T follicular helper cell (primary cell): ENCODE measurements at places on chromosomes 4 and X.

- no peak for DNase-seq
Observed at GRCh38 chrX:136189222-136189621, 41.9 kb downstream of the FHL1 start.

GRCh38 chr4:118834960-118835569 is 861 bp downstream of the SEC24D start:
- peak; percentile 11 for DNase-seq

GRCh38 chrX:68498044-68498507 is 775 bp upstream of the YIPF6 start:
- no peak for DNase-seq

- no peak for DNase-seq
Observed at GRCh38 chr4:168453146-168453545, 27.1 kb downstream of the DDX60L start.

DNA sequence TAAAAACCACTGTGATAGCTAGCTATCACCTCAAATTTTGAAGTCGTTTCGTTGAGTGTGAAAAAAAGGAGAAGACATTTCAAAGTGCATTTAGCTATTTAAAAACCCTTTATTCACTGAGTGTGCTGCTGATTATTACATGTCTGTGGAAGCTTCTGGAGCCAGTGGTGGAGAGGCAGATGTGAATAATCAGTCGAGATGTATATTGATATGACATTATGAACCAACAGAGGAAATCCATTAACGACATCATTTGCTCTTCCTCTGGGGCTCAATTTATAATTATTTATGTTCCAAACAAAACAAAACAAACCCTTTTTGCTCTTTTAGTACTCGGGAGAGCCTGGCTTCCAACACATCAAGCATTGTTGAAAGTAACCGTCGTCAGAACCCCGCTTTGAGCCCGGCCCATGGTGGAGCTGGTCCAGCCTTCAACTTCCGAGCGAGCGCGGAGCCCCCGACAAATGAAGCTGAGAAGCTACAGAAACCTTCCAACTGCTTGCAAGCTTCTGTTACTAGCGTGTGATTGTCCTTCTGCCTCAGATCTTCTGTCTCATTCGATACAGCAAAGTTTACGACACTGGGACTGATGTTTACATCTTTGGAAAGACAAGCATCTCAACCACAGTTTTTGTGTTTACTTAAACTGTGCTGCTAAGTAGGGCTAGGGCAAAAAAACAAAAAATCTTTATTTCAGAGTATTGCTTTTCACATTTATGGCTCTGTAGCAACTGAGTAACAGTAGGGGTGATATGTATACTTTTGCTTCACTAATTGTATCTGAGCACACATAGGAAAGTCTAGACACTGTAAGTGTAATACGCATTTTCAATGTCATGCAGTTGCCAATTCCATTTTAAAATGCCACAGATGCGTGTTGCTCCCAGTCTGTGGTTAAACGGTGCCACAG is 111.9 kb downstream of the STOX2 start:
- DNase-seq, result no peak

GRCh38 chr4:41921476-41921875 is 13.8 kb upstream of the TMEM33 start:
- DNase-seq, result no peak

DNA sequence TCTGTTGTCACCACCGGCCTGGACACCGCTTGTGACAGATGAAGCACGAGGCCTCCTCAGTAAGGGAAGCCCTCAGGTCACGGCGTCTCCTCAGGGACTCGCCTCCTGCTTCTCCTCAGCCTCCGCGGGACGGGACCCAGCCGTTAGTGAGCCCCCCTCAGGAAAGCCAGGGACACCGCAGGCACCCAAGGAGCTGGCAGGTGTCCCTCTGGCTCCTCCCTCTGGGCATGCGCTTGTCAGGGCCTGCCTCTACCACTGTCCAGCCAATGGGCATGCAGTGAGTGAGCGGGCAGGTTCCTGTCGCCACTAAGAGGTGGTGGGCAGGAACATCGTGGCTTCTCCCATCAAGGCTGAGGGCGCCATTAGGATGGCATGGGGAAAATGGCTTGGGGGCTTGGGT is 23.5 kb upstream of the CT55 start:
- DNase-seq, result no peak

DNA sequence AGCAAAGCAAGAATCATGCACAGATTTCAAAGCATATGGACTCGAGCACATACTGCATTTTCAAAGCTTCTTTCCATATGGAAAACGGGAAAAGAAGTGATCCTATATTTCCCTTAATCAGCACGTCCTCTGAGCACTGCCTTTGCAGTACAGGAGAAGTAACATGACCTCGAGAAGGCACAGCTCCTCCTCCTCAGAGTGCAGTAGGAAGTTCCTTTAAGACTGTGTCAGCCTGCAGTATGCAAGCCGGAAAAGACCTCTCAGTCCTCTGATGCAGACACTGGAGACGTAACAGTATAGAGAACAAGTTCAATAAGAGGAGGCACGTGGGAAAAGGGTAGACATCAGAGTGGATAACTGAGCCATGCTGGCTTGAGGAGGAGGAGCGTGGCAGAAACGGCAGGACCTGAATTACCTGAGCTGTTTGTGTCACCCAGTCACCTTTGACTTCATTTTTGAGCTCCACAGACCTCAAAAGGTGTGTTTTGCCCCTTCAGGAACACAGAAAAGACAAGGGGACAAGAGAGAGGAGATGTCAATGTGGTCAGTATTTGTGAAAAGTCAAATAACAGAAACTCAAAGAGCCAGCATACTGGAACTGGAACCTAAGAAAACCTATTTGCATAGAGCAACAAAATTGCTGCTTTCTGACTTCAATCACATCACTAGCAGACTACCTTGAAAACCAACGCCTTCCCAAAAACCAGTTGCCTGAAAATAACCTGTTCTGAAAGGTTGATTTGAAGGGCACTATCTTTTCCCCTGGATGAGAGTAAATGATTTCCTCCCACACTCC is 20.8 kb downstream of the IRF2 start:
- no peak for DNase-seq

DNA sequence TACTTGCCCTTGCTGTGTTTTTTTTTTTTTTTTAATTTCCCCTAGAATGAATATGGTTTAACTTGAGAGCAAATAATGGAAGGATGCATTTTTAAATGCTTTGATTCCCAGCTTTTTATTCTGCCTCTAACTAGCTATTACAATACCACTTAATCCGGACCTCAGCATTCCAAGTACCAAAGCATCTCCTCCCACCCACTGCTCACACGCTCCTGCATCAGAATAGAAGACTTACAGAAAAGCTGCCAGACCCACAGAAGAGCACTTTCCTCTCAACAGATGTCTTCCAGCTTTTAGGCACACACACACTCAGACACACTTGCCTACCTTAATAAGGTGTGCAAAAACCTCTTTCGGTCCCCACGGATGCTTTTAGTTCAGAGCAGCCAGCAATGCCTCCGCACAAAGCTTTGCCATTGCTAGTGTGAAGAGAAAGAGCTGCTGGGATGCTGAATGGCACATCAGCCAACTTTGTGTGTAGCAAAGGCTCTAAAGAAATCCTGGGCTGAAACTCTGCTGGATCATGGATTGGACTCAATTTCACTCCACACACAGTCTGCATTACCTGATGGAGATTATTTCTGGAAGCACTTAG is 1056.2 kb downstream of the DMD start:
- no peak for DNase-seq

- no peak for DNase-seq
Observed at GRCh38 chr4:100881283-100881682, 363.5 kb upstream of the EMCN start.

GRCh38 chr4:81326581-81326980 is 111.6 kb upstream of the PRKG2 start:
- no peak for DNase-seq

DNA sequence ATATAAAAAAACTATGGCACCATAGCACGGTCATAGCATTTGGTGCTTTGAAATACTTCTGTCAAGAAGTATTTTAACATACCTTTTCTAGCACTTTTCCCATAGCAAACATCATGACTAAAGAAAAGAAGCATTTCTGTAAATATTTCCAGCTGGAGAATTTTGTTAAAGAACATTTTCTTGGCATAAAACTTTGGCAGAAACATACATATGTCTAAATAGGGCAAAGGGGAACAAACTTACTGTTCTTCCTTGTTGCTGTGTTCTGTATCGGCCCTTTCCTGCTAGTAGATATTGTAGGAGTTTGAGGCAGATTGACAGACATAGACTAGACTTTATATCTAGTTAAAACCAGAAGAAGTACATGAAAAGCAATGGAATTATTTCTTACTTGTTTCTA is 2368.5 kb downstream of the PCDH7 start:
- DNase-seq, result no peak

DNA sequence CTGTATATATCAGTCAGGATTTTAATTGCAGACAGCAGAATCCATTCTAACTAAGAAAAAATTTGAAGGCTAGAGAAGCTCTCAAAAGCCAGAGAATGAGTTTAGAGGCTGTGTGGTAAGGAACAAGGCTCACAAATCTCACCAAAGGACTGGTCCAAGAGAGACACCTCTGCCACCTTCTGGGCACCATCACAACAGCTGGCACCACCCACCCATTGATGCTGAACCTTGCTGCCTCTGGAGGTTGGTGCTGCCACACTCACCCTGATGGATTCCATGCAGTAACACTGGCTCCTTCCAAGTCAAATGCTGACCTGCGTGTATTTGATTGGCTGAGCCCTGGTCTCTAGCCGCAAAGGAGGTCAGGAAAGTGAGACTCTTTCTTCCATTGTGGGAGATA is 100.8 kb downstream of the BEND2 start:
- no peak for DNase-seq

DNA sequence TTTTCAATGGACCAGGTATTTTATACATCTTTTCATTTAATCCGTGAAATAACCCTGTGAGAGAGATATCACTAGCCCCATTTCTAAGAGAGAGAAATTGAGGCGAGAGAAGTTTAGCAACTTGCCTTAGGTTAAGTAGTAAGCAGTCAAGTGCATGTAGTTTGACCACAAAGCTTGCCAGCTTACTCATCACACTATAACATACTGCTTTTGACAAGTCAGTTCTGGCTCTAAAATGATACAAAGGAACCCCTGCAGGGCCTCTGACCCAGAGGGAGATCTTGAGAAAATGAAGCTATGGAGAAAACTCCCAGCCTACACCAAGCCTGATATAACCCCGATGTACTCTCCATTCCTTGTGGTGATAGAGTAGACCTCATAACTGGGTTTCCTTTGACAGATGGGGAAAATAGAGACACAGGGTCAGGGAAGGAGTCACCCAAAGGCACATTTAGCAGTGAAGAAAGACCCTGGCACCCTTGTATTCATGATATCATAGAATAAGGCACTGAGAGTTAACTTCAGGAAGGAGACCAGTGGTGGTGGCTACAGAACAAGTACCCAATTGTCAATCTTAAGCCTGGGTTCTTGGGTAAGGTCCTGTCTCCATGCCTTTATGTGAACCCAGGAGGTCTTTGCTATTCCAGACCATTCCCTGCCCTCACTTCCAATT is 60.2 kb upstream of the MSN start:
- no peak for DNase-seq

DNA sequence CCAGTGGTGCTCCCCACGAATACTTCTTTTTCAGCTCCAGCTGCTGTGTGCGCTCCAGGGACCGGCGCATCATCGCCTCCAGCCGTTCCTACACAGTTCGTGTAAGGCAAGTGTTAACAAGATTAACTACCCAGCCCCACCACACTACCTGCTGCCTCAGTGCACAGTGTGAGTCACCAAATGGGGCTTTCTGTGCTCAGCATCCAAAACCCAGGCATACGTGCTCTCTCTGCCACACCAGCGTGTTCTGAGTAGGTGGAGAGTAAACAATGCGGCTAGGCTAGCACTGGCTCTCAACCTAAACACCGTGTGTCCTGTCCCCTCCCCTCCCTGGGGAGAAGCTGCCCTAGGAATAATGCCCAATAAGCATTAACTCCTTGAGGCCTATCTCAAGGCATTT is 60.0 kb downstream of the MAP7D2 start:
- no peak for DNase-seq
